ENCODE measurements at places on chromosomes 12 and 14. TPM values are rescaled to one million over a fixed set of nuclear protein-coding genes. Genes with fewer than 3 reads are reported as not detected.

The FOXA1 gene
- 8.7 TPM for total RNA-seq

The GUCY2C gene
- total RNA-seq, result 0.13 TPM

The TAS2R13 gene
- 0.39 TPM for total RNA-seq

The KRT71 gene
- total RNA-seq, result not detected

The CCDC184 gene
- 0.74 TPM for total RNA-seq

The MANSC4 gene
- total RNA-seq, result not detected

The ITGA5 gene
- total RNA-seq, result 75.8 TPM

The CD163 gene
- 0.64 TPM for total RNA-seq

The GPR68 gene
- total RNA-seq, result 0.28 TPM

DNA sequence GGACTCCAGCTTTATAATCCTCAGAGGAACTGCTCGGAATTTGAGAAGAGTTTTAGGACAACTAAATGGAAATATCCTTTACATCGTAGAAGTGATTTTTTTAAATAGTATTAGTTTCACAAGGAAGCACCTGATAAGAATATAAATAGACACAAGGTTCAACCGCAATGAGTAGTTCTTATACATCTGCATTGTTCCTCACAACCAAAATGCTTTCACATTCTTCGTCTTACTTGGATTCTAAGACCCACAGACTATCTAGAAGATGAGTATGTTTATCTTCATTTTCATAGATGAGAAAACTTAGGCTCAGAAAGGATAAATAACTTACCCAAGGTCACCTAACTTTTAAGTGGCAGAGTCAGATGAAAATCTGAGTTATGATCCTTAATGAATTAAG is 469.0 kb downstream of the GALC start:
- DNase-seq, result no peak

DNA sequence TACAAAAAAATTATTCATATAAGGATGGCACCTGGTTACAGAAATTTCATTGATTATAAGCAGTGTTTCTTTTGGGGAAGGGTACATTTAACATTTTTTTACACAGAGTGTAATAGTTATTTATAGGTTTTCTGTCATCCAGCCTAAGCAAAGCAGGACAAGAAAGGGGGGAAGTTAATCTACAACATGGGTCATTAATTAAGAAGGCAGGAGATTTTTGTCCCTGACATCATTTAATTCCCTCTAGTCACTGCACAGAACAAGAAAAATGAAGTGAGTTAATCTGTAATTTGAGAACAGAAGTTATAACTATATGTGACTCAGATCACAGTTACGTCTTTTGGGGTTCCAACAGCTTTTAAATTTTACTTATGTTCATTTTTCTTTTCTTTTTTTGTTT is 173.4 kb downstream of the PTPRO start:
- DNase-seq, result no peak

- no peak for DNase-seq
Observed at GRCh38 chr14:59303216-59303615, 114.7 kb downstream of the DAAM1 start.

GRCh38 chr12:125340791-125341190 is 275.6 kb downstream of the AACS start:
- no peak for DNase-seq

- no peak for DNase-seq
Observed at GRCh38 chr12:57474430-57474829, 5.2 kb downstream of the ARHGAP9 start.

- no peak for DNase-seq
Observed at GRCh38 chr14:91383439-91383838, 34.2 kb downstream of the CCDC88C start.

DNA sequence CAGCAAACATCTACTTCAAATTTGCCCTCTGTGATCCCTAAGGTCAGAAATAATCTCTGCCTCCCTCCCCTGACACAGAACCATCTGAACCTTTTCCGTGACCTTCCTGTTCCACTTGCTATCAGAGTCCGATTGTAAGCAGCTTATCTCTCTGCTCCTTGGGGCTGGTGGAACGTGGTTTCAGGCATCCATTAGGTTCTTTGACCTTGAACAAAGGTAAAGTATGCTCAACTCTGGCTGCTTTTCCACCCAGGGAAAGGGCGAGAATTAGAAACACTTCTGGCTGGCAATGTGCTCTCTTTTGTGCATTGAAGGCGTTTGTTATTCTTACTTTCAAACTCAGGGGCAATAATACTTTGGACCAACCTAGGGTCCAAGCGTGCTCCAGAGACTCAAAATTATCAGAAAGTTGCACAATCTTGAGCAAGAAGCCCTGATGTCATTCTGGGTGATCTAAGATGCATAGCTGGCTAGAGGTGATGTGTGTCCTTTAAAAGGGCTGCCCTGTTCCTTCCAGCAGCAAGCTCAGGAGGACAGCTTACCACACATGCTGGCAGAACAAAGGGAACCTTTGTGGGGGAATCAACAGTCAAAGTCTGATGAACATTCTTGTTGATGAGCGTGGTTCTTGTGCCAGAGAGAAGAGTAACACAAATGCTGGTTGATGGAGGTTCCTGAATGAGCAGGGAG is 29.8 kb downstream of the ADGRD1 start:
- no peak for DNase-seq

- DNase-seq, result no peak
Observed at GRCh38 chr12:121753844-121754264, 39.6 kb downstream of the RHOF start.

GRCh38 chr12:132284827-132285741 is 44.3 kb downstream of the GALNT9 start:
- no peak for DNase-seq

- DNase-seq, result no peak
Observed at GRCh38 chr12:107917912-107918800, 143.7 kb downstream of the ASCL4 start.

DNA sequence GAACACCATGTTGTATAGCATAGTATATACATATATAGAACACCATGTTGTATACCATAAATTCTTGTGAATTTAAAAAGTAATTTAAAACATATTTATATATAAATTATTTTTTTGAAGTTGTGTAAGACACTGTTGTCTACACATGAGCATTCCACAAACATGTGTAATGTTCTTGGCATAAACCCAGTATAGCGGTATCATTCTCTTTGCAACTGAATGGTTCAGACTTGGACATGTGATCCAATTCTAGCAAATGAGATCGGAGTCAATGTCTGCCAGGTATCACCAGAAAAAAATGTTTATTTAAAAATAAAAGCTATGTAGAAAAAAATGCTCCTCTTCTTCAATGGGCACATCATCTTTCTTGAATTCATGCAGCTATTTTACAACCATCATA is 33.9 kb downstream of the CEP290 start:
- no peak for DNase-seq

- no peak for DNase-seq
Observed at GRCh38 chr12:32031109-32031508, 71.9 kb downstream of the RESF1 start.

GRCh38 chr14:76268700-76269099 is 107.2 kb upstream of the ESRRB start:
- DNase-seq, result no peak

- no peak for DNase-seq
Observed at GRCh38 chr12:4833524-4833923, 76.2 kb upstream of the KCNA1 start.

DNA sequence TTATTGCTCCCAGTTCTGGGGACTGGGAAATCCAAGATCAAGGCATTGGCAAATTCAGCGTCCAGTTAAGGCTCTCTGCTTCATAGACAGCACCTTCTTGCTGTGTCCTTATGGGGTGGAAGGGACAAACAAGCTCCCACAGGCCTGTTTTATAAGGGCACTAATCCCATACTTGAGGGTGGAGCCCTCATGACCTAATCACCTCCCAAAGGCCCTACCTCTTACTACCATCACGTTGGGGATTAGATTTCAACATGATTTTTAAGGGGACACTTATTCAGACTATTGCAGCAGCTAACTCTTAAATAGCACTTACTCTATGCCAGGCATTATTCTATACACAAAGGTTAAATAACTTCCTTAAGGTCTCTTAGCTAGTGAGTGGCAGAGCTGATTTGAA is 17.3 kb downstream of the TOGARAM1 start:
- no peak for DNase-seq

- DNase-seq, result peak; percentile 47
Observed at GRCh38 chr12:15728118-15728598, 61.0 kb downstream of the EPS8 start.

DNA sequence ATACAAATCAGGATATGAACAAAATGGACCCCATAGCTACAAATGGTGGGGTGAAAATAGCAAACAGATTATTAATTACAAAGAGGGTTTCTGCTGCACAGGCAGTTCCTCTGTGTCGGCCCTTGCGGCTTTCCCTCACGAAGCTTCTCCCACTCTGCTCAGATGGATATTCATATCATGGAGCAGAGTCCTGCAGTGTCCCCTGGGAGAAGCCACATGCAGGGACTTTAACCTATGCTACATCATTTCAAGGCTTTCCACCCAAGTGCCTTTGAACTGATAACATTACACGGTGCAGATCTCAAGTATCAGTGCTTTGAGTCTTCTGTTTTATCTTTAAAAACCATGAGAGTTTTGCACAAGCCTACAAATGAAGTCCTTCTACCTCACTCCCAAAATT is 229.1 kb downstream of the PPM1H start:
- DNase-seq, result no peak

DNA sequence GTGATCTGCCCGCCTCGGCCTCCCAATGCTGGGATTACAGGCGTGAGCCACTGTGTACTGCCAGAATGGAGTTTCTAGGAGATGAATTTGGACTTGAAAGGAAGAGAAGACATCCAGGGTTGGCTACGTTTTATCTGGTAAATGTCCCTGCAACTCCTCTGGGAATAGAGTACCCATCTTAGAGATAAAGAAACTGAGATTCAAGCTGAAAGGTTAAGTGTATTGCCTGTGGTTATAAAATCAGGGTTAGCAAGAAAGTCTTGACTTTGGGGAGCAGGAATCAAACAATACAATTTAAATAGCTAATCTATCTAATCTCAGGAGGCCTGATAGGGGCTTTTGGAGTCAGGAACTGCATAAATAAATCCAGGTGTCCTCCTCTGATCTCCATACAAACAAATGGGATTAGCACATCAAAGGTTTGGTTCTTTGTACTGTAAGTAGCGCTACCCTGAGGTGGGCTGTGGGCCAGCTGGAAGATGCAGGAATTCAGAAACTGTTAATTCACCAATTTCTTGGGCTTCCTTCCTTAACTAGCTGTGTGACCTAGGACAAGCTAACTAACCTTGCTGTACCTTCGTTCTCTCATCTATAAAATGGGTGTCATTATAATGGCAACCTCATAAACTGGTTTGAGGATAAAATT is 45.1 kb downstream of the TBX3 start:
- DNase-seq, result no peak

GRCh38 chr12:93709386-93709785 is 32.2 kb downstream of the CRADD start:
- no peak for DNase-seq

DNA sequence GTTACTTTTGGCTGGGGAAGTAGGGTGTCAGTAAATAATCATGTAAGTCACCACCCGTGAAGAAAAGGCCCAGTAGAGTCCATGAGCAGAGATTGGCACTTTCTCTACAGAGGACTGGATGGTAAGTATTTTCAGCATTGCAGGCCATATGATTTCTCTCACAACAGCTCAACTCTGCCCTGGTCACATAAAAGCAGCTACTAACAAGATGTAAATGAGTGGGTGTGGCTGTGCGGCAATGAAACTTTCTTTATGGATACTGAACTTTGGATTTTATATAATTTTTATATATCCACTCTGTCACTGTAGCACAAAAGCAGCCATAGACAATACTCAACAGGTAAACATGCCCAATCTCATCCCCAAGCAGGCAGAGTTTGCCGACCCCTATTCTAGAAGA is 343.6 kb downstream of the GLT1D1 start:
- DNase-seq, result no peak

DNA sequence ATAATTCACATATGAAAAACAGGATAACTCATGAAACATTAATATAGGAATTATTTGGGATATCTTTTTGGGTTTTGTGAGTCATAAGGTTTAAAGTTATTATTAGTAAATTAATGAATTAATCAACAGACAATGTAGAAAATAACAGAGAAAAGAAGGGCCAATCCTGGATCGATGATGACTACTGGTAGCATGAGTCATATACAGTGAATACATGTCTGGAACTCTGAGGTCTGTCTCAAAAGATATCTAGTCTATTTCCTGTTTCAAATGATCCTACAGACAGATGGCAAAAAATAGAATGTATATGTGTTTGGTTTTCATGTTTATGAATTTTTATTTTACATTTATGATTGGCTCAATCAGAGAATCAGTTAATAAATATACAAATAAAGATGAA is 86.4 kb upstream of the RTL1 start:
- no peak for DNase-seq

- no peak for DNase-seq
Observed at GRCh38 chr12:31528095-31528494, 62.8 kb downstream of the DENND5B start.

DNA sequence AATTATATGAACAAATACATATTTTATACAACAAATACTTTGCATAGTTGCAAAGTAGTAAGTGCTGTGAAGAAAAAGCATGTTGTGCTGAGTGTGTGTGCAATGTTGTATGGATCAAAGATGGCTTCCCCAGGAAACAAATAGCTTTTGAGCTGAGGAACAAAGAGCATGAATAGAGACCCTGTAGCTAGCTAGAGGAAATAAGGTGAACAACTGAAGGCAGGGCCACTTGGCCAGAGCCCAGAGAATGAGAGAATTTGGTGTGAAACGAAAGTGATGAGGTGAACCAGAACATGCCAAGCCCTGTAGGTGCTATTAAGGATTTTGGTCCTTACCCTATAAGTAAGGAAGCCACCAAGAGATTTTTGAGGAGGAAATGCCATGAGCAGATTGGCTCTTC is 17.1 kb downstream of the DYRK2 start:
- DNase-seq, result no peak

All from Panc1 (cell line).